ENCODE measurements at places on chromosomes 2 and 18. TPM values are rescaled to one million over a fixed set of nuclear protein-coding genes. Genes with fewer than 3 reads are reported as not detected.

The HOXD1 gene
- not detected for total RNA-seq

The CNTNAP5 gene
- not detected for total RNA-seq

The ALPP gene
- total RNA-seq, result not detected

The CFAP221 gene
- 8.6 TPM for total RNA-seq

Measured in gastroesophageal sphincter (tissue), 4 donors.